ENCODE measurements at places on chromosomes 1 and 21. TPM values are rescaled to one million over a fixed set of nuclear protein-coding genes. Genes with fewer than 3 reads are reported as not detected.

GRCh38 chr1:8422510-8423268, 104.8 kb downstream of the SLC45A1 start:
- DNase-seq, result no peak

- DNase-seq, result no peak
Measured at GRCh38 chr1:64203420-64203819, at the start of gene UBE2U. Gene UBE2U, plus strand, starts transcription at chr1:64203623. Its CDS starts 428 bp downstream, at chr1:64204051.

DNA sequence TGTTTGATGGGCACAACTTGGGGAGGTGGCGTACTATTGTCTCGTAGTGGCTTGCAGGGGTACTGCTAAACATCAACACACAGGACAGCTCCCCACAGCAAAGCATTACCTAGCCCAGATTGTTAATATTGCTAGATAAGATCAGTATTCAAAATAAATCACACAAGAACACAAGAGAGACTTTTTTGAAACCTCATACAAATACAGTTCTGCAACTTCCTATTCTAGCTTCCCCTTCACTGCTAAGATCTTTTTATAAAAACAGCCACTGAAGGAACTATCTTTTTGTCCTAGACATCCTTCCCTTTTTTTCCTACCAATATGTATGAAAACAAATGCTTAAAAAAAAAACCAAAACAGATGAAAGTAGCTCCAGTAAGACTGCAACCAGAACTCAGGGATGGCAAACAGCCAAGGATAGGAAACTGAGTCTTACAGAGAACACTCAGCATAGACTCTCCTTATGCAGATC, 137.8 kb upstream of the KRTAP19-8 start:
- DNase-seq, result no peak

- DNase-seq, result no peak
Measured at GRCh38 chr1:164755690-164756089, 196.7 kb downstream of the PBX1 start.

DNA sequence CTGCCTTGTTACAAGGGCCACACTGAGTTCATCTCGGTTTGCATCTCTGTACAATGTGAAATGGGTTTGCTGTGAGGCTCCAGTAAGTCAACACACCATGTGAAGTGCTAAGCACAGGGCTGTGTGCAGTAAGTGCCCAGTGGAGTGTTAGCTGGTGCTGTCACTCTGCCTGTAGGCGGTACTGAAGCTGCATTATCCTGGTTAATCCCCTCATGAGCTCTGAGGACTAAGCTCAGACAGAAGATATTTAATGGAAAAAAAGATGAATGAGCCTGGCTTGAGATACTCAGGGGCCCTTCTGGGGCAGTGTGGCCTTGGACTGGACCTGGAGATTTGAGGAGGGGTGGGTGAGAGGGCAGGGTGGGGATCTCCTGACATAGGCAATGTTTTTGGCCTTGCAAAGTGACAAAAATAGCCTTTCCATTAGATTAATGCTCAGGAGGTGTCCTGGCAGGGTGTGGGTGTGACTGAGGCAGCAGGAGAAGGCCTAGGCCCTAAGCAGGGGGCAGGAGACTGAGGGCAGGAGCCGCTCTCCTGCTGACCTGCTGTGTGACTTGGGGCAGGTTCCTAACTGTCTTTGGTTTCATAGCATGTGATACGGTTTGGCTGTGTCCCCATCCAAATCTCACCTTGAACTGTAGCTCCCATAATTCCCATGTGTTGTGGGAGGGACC, 570.5 kb downstream of the PTPRU start:
- DNase-seq, result no peak

DNA sequence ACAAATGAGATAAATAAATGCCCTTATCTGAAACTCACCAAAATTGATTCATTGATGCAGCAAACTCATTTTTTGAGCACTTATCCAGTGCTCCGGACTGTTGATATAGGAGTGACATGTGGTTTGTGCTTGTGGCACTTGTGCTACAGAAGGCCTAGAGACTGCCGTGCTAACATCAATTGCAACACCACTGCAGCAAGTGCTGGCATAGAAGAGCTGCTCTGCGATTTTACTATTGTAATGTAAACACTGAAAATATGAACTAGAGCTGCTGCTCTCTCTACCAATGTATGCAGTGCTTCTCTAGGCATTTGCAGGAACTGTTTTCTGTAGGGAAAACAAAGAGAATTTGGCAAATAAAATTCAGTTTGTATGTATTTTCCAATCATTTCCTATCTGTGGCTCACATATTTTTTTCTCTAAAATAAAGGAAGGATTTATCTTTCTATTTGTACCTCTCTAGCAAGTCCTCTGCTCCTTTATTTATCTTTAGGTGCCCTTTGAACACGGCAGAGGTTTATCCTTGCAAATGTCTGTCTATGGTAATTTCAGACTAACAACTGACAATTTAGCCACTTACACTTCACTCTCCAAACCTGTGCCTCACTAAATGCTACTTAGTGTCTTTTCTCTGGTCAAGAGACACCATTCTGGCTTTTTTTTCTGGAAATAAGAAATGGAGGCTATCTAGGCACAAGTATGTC, 409.5 kb upstream of the ADGRL2 start:
- no peak for DNase-seq

DNA sequence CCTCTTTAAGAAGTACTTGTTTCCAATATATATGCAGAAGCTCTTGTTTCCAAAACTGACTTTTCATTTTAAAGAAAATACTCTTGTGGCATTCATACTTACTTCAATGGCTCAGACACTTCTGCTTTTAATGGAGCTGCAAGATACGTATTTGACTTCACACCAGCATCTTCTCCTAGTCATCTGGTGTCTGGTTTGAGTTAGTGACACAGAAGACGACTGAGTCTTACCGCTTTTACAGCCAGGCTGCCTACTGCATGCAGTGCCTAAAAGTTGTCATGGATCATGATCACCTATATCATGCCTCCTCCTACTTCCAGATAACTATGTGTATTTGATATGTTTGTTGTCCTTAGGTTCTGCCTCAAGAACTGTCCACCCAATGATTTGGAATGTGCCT, 185.9 kb downstream of the TPR start:
- no peak for DNase-seq

Gene OR10J1
- total RNA-seq, result not detected

Gene CLEC20A
- total RNA-seq, result not detected

Gene ITLN2
- not detected for total RNA-seq

Gene GJA9
- not detected for total RNA-seq
